ENCODE measurements at places on chromosomes 5 and 9.

DNA sequence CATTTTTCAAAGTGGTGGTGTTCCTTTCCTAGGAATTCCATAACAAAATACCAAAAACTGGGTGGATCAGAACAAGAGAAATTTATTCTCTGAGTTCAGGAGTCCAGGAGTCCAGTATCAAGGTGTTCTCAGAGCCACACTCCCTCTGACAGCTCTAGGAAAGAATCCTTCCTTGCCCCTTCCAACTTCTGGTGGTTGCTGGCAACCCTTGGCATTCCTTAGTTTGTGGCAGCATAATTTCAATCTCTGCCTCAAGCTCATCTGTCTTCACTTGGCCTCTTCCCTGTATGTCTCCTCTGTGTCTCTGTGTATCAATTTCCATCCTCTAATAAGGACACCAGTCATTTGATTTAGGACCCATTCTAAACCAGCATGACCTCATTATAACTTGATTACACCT lies 243.7 kb downstream of the MPDZ start:
- no peak for DNase-seq

- DNase-seq = no peak
Observed at GRCh38 chr5:33539212-33539611, 98.4 kb downstream of the TARS1 start.

- DNase-seq = no peak
Observed at GRCh38 chr9:99561961-99562565, 259.6 kb upstream of the NR4A3 start.

- no peak for DNase-seq
Observed at GRCh38 chr9:123402981-123403509, 47.0 kb downstream of the CRB2 start.

DNA sequence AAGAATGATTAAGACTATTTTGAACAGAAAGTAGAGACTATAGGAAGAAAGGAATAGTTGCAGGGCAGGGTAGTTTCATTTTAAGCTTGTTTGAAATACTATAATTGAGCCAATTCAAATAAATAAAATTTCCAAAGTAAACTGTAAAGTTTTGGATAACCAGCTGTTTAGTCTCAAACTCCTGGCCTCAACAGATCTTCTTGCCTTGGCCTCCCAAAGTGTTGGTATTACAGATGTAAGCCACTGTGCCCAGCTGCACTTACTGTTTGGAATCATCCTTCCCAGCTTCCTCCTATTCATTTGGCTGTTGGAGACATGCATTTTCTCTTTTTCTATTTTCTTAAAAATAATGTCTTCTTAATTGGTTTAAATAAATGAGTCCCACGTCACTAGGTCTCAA lies 231.0 kb downstream of the NNT start:
- no peak for DNase-seq

- peak; percentile 76 for DNase-seq
Observed at GRCh38 chr5:124746916-124747790, 714 bp upstream of the ZNF608 start.

DNA sequence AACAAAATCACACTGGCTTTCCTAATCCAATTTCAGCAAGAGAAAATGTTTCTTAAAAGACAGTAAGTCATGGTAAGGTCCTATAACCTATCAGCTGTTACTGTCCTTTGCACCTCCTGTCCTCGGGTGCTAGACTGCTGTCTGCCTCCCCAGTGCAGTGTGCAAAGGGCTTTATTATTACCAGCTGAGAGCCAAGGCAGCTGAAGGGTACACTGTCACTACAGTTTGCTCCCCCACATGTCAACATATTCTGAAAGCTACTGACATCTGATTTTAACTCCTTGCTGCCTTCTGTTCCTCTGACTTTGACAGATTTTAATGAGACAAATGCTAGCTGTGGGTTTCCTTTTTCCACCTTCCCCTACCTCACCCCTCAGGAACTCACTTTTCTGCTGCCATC lies 389.4 kb upstream of the SLC24A2 start:
- DNase-seq = no peak

DNA sequence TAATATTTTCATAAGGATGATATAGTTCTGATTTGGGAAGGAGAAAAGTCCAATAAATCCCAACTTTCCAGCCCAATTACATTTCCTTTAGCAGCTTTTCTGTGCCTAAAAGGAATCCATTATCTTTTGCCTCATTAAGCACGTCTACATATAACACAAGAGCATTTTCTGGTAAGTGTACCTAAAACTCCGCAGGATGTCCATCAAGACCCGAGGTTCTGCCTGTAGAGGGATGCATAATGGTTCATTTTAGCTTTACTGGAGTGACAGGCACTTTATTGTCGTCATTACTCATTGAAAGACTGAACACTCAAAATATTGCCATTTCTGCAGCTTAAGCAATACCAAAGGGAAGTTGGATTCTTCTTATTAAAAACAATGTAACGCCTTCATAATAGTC lies 669.0 kb downstream of the PRELID2 start:
- no peak for DNase-seq

DNA sequence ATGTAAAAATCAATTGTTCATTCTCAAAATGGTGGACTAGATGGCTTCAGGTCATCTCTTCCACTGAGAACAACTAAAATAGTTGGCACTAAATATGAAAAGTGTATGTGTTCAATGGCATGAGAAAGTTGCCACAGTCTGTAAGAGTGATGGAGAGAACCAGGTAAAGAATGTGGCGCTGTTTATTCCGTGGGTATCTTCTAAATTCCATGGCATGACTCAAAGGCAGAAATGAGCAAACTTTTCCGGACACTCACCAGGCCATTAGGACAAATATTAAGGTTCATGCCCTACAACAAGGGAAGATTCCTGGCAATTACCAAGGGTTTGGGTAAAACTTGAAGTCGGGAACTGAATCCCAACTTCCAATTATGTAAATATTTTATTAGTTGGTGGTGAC lies 825.4 kb upstream of the CDH6 start:
- DNase-seq = no peak

DNA sequence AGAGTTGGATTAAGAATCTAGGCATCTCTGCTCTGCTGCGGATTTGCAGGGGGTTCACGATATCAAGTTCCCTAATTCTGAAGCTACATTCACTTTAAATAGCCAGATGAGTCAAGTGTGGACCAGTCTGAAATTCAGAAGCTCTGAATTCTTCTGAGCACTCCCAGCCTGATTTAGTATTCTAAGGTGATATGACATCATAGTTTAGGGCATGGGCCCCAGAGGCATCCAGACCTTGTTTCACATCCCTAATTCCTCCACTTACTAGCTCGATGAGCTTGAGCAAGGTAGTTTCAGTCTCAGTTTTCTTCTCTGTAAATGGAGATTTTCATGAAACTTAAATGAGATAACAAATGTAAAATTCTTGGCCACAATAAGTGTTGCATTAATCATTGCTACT lies 65.2 kb downstream of the TMEM167A start:
- no peak for DNase-seq

GRCh38 chr5:16707168-16707868 lies 90.5 kb upstream of the RETREG1 start:
- DNase-seq = no peak

- DNase-seq = no peak
Observed at GRCh38 chr9:14479163-14479560, 165.2 kb upstream of the NFIB start.

GRCh38 chr9:84932915-84933527 lies 263.5 kb downstream of the NTRK2 start:
- no peak for DNase-seq

DNA sequence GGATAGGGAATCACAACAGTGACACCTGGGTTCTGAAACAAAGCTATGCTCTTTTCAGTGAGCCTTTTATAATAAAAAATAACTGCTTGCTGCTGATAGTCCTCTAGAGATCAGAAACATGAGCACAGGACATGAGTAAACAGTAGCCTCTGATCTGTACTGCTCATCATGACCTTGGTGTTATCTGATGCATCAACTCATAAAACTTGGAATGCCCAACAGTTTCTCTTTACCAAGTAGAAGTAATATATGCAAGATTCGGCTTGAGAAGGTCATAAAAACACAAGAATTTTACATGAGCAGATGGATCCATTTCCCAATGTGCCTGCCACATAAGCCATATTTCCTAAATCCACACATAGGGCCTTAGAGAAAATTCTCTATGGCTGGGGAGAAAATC lies 318.3 kb upstream of the GRAMD2B start:
- DNase-seq = no peak

DNA sequence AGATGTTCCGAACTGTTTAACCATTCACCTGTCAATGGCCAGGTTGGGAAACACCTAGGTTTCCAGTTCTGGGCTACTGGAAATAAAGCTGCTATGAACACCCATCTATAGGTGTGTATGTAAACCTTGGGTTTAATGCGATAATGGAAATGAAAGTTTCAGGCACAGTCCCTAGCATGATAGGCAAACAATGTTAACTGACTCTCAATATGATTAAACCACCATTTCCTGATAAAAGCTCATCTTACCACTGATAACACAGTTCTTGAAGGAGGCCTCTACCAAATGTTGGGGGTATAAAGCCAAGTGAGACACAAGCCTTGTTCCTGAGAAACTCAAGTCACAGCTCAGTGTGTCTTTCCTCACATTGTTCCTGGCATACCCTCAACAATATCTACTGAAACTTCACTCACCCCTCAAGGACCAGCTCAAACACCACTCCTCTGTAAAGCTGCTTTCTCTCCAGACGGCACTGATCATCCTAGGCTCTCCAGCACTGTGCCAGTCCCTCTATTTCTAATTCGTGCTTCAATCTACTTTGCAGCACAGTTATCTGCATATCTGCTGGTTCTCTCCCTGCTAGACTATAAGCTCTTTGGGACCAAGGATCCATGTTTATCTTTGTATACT lies 15.8 kb downstream of the RAB14 start:
- no peak for DNase-seq

GRCh38 chr9:23811633-23812032 lies 14.4 kb downstream of the ELAVL2 start:
- no peak for DNase-seq
